GM10248 (cell line): ENCODE measurements at places on chromosomes 7 and 10.

DNA sequence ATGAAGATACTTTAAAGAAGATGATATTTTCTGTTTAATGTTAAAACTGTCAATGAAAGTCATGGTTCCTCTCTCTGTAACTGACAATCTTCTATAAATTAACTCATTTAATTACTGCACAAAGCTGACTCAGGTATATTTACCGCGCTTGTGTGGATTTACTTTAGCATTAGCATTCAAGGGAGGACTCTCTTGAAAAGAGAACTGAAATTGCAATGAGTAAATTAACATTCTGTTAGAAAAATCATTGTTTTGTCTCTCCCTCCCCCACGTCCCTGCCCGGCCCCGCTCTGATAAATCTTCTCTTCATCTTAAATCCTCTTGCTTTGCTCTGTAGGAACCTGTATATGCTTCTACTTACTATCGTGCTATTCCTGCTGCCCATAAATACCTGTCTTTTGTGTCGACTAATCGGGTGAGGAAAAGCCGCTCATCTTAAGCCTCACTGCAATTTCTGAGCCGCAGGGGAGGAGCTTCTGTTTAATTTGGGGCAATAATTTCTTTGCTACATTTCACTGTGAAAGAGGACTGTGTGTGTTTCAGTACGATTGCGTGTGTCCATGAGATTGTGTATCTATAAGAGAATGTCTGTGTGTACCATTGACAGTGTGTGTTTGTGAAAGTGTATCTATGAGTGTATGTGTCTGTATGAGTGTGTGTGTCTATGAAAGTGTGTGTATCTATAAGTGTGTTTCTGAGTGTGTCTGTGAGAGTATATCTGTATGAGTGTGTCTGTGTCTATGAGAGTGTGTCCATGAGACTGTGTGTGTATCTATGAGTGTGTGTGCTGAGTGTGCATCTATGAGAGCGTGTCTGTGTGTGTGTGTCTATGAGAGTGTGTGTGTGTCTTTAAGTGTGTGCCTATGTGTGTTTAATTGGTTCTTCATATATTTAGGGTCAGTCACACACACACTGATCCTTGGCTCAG, 46.5 kb upstream of the LYZL2 start:
- DNase-seq: no peak

DNA sequence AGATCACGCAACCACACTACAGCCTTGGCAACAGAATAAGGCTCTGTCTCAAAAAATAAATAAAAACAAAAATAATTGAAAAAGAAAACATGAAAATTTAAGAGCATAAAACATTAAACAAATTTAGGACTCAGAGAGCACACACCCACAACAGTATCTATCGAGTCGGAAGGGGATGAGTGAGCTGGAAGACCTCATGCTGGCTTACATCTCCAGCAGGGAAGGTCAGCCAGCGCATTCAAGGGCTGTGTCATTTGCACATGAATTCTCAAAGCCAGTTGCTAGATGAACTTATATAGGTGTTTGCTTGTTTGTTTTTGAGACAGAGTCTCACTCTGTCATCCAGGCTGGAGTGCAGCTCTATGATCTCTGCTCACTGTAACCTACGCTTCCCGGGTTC, 50.3 kb downstream of the SRRM3 start:
- no peak for DNase-seq

GRCh38 chr10:43427166-43427825, 9.6 kb upstream of the ZNF487 start:
- no peak for DNase-seq

- DNase-seq: no peak
Observed at GRCh38 chr7:124776153-124776552, 10.6 kb upstream of the GPR37 start.
